GDM1 (cell line): ENCODE measurements at places on chromosomes 11 and 22.

DNA sequence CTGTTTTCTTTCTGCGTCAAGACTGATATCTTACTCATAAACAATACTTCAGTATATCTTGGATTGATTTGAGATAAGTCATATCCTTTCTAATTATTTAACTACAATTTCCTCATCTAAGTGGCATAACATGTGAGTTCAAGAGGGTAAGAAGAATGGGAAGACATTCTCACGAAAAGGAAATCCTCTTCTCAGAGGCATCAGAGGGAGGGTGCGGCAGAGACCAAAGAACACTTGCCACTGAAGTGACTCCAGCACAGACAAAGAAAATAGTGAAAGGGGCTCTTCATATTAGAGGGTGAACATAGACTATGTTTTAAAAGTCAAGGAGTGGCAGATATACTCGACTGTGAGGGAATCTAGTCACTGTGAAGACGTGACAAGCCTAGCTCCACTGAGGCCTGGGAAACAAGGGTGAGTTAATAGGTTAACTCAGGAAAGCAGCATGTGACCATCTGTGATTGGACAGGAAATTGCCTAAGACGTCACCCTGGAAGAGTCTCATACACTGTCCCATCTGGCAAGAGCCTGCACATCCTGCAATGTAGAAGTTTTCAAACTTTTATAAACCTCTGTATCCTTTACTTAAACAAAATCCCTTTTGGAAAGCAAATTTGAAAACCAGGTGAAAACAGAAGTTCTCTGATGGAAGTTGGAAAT is 1.9 kb upstream of the MMP1 start:
- no peak for DNase-seq

DNA sequence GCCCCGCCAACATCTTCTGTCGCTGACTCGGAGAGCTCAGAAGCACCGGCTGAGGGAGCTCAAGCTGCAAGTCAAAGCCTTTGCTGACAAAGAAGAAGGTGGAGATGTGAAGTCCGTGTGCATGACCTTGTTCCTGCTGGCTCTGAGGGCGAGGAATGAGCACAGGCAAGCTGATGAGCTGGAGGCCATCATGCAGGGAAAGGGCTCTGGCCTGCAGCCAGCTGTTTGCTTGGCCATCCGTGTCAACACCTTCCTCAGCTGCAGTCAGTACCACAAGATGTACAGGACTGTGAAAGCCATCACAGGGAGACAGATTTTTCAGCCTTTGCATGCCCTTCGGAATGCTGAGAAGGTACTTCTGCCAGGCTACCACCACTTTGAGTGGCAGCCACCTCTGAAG is 6.7 kb downstream of the RAG1 start:
- DNase-seq: no peak

GRCh38 chr11:47854667-47855066 is 6.5 kb upstream of the NUP160 start:
- no peak for DNase-seq

GRCh38 chr11:67665541-67666302 is 8.7 kb downstream of the ALDH3B2 start:
- no peak for DNase-seq

GRCh38 chr11:109197656-109198055 is 224.3 kb upstream of the C11orf87 start:
- peak; percentile 5 for DNase-seq

DNA sequence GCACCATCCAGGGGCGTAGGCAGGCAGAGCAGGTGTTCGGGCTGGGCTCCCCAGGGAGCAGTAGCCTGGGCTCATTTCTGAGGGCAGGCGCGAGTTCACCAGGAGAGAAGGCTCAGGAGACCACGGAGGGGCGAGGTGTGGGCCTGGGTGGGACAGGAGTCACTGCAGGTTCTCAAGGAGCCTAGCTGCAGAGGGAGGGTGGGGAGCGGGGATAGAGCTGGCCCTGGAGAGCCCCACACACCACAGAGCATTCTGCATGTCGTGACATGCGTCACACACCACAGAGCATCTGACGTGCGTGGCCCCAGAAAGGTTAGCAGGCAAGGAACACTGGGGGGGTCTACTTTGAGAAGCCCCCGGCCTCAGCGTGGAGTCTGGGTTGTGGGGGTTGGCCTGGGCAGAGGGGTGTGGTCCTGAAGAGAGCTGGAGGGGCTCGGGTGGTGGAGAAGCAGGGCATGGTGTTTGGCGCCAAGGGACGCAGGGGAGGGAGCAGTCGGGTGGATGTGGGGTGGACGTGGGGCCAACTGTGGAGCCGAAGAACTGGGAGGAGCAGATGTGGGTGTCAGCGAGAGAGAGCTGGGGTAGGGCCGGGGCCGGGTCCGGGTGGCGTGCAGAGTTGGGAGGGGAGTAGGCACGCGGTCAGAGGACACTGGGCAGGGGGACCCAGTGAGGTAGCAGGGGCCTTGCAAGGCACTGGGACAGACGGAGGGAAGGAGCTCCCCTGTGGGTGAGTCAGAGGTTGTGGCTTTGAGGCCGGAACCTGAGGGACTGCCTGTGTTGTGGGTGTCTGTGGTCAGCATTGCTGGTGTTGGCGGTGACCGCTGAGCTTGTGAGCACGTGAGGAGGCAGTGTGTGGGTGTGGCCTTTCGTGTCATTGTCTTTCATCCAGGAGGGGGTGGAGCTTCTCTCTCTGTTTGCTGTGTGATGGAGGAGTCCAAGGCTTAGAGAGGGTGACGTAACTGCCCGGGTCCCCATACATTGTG is 25.5 kb downstream of the CTTN start:
- DNase-seq: peak; percentile 84

DNA sequence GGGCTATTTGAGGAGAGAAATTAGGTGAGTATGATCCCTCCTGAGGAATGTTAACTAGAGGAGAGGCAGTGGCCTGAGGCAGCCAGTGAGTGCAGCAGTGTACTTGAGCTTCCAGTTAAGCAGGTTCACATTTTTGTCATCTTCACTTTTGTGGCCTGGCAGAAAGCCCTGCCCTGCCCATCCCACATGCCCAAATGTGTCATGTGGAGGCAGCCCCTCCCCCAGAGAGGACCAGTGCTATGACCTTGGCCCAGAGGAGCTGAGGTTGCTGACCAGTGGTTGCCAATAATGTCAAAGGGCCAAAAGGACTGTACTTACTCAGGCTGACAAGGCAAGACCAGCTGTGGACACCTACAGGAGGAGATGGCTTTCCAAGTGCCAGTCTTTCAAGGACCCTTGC is 17.6 kb upstream of the GRK2 start:
- no peak for DNase-seq

DNA sequence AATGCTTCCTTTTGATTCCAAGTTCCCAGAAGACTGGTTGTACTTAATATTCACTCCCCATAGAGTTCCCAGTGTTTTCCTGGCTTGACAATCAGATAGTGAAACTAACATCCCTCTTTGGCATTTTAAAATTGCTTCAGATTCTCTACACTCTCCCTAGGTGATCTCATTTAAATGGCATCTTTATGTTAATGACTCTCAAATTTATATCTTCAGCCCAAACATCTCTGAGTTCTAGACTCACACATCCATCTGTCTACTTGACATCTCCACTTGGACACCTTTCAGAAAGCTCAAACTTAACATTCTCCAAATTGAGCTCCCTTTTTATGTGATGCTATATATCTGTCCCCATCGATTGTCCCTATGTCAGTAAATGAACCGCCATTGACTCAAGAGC is 232.0 kb downstream of the NTM start:
- no peak for DNase-seq

DNA sequence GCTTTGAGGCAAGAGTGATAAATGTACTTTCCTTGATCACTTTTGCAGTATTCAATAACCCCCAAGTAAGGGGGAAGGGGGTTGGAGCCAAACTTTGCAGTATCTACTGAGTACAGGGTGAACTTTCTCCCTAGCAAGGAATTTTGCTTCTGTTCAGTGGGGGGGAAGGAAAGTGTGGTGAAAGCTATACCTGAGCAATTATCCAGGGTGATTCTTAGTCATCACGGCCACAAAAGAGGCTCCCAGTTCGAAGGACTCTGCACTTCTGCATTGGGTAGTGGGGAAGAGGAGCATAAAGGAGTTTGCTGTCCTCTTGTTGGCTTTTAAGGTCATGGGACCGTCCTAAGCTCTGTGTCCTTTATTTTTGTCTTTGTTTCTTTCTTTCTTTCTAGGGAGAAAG is 346.5 kb upstream of the SYN3 start:
- no peak for DNase-seq

- DNase-seq: no peak
Observed at GRCh38 chr22:17781319-17782031, 7.2 kb upstream of the BID start.

GRCh38 chr11:128618603-128619002 is 31.2 kb upstream of the ETS1 start:
- DNase-seq: no peak

- no peak for DNase-seq
Observed at GRCh38 chr22:31272522-31273446, 19.5 kb downstream of the PIK3IP1 start.

GRCh38 chr11:114183044-114183511 is 113.1 kb upstream of the NNMT start:
- no peak for DNase-seq

DNA sequence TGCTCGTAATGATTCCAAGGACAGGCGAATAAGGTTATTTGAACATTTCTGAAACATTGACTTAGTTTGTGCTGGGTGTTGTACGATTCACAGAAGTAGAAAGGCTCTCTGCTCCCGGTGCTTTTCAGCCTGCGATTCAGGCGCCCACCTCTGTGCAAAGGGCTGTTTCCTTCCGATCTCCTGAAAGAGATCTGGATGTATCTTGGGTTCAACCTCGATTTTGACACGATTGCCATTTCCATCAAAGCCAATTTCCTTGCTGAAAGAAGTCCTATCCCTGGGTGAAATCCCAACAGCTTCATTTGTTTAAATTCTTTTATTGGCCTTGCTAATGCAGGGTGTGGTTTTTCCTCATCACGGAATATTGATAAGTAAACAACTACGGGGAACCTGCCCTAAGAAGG is 1.1 kb upstream of the ZC3H12C start:
- DNase-seq: no peak

- DNase-seq: no peak
Observed at GRCh38 chr11:82315093-82315492, 418.6 kb downstream of the FAM181B start.

DNA sequence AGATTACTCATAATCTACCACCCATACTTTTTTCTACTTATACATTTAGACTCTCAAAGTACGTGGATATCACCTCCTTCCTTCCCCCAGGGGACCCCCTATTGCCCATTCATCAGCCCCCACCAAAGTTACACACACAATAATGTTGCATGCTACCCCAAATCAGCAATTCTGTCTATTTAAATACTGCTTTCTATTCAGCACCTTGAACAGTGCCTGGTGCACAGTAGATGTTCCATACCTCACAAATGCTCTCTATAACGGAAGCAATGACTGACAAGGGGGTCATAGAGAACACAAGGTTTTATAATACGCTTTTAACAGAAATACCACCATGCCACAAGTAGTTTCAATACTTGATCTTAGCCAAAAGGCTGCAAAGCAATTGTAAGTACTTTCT is 370.7 kb downstream of the MIAT start:
- no peak for DNase-seq

DNA sequence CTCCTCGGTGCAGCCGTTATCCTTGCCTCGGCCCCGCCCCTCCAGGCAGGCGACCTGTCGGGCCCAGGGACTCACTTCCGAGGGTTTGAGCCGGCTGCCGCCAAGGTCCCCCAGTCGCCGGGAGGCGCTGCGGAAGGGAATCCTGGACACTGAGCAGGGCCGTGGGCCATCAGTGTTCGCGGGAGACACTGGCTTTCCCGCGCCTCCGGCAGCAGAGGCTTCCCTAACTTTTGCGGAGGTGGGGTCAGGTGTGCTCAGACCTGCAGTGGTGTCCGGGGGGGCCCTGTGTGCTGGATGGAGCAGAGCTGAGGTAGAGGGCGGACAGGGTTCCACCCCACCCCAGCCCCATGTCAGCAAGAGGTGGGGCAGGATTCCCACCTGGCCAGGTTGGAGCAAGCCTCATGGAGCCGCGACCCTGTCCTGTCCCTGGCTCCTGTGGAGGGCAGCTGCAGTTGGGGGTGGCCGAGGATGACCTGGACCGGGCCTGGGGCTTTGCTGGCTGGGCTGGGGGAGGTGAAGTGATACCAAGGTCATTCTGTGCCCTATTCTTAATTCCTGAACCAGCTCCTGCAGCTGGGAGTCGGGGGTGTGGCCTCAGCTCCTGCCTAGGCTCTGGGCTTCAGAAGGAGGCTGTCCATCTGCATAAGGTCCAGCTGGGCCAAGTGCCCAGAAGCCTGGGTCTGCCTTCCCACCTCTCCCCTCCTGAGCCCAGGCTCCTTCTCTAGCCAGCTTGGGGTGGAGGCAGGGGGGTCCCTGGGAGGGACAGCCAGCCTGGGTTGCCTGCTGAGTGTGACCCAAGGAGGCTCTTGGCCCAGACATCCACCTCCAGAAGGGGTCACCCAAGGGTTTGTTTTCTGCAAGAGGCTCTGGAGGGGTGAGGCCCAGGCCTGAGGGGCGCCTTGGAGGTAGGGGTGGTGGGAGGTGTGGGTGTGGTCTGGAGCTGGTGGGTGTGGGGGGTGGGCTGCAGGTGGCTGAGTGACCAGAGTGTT is 8.4 kb downstream of the TSPAN4 start:
- no peak for DNase-seq

DNA sequence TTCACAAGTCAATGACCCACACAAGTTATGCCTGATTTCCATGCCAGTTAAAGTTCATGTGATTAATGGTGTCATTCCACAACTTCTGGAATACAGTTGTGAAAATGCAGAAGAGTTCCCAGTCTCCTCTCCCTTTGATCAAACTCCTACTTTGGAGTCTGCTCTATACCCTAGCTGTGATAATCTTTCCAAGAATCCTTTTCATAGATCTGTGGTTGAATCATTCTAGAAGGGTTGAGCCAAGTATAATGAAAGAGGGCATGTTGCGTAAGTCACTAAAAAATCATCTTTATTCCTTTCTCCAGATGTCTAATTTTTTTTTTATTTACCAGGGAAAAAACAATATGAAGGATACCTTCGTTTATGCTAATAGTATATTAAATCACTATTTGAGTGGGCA is 89.7 kb upstream of the CARD18 start:
- DNase-seq: no peak

DNA sequence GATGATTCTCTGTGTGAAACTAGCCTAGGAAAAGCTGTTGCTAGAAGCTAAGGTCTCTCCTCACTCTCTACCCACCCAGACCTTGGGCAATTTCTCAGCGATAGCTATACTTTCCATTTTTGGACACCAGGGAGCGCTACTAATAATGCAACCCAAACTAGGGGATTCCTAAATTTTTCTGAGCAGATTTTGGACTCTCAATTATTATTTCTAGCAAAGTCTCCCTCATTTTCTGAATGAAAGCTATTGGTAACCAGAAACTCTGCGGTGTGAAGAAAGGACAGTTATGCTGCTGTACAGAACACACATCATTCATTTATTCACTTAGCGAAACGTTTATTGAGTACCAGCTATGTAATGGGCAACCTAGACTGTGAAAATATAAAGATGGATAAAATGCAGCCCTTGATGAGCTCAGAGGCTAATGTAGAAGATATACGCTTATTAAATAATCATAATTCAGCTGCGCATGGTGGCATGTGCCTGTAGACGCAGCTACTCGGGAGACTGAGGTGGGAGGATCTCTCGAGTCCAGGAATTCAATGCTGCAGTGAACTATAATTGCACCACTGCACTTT is 6.1 kb upstream of the STIM1 start:
- peak; percentile 40 for DNase-seq
